ENCODE measurements at places on chromosomes 12 and 14. TPM values are rescaled to one million over a fixed set of nuclear protein-coding genes. Genes with fewer than 3 reads are reported as not detected.

Gene RTN1
- total RNA-seq: 2.9 TPM

Gene ASCL1
- total RNA-seq: not detected

Gene RAD51AP1
- 0.66 TPM for total RNA-seq

Gene GLS2
- 1.0 TPM for total RNA-seq

- peaks cover 55% of the 10 kb centered on the region for H3K4me1 ChIP-seq
- no peaks in the 10 kb centered on the region for H3K27me3 ChIP-seq
- no peaks in the 10 kb centered on the region for H3K36me3 ChIP-seq
- no peak for DNase-seq
Measured at GRCh38 chr12:15702276-15702675, 86.9 kb downstream of the EPS8 start.

DNA sequence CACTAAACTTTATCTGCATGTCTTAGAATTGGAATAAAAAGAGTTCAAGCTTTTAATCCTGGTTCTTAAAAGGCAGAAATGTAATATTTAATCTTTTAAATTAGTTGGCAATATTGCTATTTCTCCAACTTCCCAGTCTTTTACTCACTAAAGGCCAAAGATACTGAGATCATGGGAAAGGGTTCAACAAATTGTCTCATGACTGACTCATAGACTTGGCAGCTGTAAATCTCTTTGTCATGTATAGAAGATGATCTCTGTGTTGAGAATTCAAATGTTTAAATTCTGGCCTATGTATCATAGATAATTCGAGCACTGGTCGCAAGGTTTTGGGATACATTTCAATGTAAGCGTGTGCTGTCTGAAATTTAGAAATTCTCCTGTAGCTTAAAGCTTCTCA, 40.1 kb upstream of the STRAP start:
- H3K27ac ChIP-seq: no peak overlapping the region
- no peaks in the 10 kb centered on the region for H3K36me3 ChIP-seq
- no peak for DNase-seq

DNA sequence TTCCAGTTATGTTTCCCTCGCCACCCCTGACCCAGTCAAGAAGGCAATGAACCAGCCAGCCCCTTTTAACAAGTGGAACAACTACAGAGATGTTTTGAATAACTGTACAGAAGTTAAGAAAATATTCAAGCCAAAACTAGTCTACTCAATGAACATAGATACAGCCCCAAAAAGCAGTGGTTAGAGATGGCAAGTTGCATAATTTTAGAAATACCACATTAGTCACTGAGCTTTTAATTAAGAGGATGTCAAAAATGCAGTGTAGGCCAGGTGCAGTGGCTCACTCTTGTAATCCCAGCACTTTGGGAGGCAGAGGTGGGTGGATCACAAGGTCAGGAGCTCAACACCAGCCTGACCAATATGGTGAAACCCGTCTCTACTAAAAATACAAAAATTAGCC, 27.2 kb downstream of the PROX2 start:
- H3K27me3 ChIP-seq: no peaks in the 10 kb centered on the region
- H3K4me1 ChIP-seq: peaks cover 18% of the 10 kb centered on the region
- no peak for DNase-seq
- H3K27ac ChIP-seq: no peak overlapping the region
- H3K4me3 ChIP-seq: no peak overlapping the region

GRCh38 chr14:34750670-34751069, 36.3 kb upstream of the CFL2 start:
- H3K36me3 ChIP-seq: peaks cover 9% of the 10 kb centered on the region
- H3K27ac ChIP-seq: no peak overlapping the region
- no peak overlapping the region for H3K4me3 ChIP-seq
- no peak for DNase-seq

DNA sequence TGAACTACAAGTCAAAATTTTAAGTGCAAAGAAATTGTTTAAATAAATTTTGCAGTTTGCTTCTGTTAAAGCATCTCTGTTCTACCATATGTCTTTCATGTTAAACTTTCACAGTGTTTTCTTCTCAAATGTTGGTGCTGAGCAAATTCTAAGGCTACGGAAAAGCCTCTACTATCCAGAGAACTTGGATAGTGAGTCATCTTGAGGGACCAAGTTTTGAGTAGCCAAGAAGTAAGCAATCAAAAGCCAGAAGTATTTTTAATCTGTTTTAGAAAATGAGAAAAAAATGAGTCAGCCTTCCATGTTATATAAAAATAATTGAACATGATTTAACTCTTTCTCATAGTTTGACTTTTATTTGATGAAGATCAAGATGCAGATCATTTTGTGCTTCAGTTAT, 3.3 kb downstream of the BRMS1L start:
- H3K27ac ChIP-seq: no peak overlapping the region
- peaks cover 7% of the 10 kb centered on the region for H3K36me3 ChIP-seq
- H3K4me3 ChIP-seq: no peak overlapping the region
- H3K4me1 ChIP-seq: peaks cover 3% of the 10 kb centered on the region
- no peak for DNase-seq
- no peaks in the 10 kb centered on the region for H3K27me3 ChIP-seq

- peaks cover 4% of the 10 kb centered on the region for H3K36me3 ChIP-seq
Measured at GRCh38 chr12:122121745-122122144, 43.2 kb downstream of the MLXIP start.

- no peaks in the 10 kb centered on the region for H3K4me1 ChIP-seq
- no peaks in the 10 kb centered on the region for H3K36me3 ChIP-seq
- H3K27me3 ChIP-seq: no peaks in the 10 kb centered on the region
- no peak overlapping the region for H3K27ac ChIP-seq
- no peak overlapping the region for H3K4me3 ChIP-seq
Measured at GRCh38 chr14:26741711-26742212, 143.9 kb upstream of the NOVA1 start.

Data from esophagus muscularis mucosa (tissue), 4 donors.